Amygdala (tissue), 56 donors: ENCODE measurements at places on chromosomes 2 and 18.

DNA sequence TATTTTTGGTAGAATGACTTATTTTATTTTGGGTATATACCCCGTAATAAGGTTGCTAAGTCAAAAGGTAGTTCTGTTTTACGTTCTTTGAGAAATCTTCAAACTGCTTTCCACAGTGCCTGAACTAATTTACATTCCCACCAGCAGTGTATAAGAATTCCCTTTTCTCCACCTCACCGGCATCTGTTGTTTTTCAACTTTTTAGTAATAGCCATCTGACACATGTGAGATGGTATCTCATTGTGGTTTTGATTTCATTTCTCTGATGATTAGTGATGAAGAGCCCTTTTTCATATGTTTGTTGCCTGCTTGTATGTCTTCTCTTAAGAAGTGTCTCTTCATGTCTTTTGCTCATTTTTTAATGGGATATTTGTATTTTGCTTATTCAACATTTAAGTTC, 215.2 kb upstream of the TFPI start:
- no peak for DNase-seq

DNA sequence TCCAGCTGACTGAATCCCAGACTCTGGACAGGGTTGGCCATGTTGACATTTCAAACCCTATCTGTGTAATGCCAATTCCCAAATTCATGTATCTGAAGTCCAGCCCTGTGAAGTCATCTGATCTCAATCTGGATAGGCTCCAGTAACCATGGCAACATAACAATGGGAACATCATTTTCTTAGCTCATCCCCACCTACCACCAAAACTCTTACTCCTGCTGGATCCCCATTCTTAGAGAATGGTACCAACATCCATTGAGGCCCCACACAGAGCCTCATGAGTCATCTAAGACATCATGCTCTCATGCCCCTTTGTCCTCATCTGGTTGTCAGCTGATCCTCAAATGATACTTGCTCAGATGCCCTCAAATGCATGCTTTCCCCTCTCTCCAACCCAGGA, 58.9 kb upstream of the TEX51 start:
- no peak for DNase-seq

DNA sequence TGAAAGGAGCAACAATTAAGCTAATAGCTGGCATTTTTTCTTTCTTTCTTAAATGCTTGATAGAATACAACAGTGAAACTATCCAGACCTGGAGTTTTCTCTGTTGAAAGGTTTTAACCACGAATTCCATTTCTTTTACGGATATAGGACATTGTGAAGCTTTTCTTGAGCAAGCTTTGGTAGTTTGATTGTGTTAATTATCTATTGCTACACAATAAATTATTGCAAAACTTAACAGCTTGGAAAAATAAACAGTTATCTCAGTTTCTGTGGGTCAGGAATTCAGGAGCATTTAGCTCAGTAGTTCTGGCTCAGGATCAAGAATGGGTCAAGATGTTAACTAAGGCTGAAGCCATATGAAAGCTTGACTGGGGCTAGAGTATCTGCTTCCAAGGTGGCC, 11.7 kb downstream of the PHOSPHO2 start:
- no peak for DNase-seq

DNA sequence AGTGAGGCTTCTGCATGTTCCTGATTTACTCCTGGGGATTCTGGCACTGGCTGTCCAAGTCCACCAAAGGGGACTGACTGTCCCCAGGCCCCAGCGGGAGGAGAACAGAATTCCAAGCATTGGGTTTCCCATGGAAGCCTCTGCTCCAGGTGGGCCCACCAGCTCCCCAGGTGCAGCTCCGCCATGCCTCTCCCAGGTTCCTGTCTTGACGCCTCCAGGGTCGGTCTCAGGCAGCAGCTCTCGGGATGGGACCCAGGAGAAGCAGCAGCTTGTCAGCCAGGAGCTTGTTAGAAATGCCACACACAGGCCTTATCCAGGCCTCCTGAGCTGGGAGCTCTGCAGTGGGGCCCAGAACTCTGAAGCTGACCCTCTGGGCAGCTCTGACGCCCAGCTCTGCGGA, 47.9 kb downstream of the DCDC2C start:
- DNase-seq: no peak

- DNase-seq: no peak
These were observed 1499.0 kb upstream of the TMEFF2 start for GRCh38 chr2:193693758-193694157.

GRCh38 chr2:233010569-233011267, 2.3 kb downstream of the NGEF start:
- DNase-seq: no peak

GRCh38 chr2:59232394-59233165, 991.5 kb upstream of the FANCL start:
- no peak for DNase-seq

DNA sequence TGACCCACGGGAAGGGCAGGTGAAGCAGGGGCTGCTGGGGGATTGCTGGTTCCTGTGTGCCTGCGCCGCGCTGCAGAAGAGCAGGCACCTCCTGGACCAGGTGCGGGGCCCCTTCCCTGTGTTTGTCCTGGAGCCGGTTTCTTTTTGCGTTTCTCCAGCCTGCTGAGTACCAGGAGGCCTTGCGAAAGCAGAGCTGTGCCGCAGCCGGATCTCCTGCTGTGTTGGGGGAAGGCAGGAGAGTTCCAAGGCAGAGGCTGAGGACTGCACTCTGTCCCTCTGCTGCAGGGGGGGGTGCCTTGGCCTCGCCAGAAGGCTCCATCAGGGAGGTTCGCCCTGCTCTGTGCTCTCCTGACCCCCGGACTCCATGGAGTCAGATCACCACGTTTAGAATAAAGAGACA, 2.8 kb downstream of the CAPN10 start:
- DNase-seq: no peak

GRCh38 chr2:167293943-167294775, 405.9 kb downstream of the XIRP2 start:
- DNase-seq: peak; percentile 52

DNA sequence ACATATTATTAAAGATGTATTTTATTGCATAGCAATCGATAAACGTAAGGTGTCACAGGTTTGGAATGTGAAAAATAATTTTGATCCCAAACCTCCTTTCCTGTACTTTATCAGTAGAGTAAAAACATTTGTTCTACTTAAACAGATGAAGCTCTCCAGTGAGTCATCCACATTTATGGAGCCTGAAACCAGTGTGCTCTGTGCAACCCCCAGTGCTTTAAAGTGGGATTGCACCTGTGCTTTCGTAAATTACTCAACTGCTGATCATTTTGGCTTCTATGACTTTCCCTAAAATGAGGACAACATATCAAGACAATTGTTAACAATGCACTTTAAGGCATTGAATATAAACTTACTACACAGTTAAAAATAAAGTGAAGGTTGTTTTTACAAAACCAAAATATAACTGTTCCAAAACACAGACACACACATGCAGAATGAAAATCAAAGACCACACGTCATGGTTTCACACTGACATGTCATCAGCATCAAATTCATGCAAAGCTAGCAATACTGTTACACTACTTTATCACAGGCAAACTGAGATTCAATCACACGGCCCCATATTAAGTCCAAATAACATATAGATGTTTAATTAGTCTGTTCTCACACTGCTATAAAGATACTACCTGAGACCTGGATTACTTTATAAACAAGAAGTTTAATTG, 9.7 kb downstream of the TMEM18 start:
- DNase-seq: no peak

- DNase-seq: no peak
These were observed 72.1 kb upstream of the NOSTRIN start for GRCh38 chr2:168730344-168730743.

DNA sequence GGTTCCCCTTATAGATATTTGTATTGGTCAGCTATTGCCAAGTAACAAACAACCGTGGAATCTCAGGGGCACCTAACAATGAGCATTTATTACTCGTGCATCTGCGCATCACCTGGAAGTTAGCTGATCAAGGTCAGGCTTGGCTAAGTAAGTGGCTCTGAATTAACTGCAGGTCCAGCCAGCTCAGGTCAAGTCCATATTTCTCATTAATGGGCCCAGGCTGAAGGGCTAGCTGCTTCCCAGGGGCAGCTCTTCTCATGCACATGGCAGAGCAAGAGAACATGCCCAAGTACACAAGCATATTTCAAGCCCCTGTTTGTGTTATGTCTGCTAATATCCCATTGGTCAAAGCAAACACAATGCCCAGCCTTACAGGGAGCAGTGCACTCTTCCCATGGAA, 7.8 kb upstream of the DGUOK start:
- no peak for DNase-seq

DNA sequence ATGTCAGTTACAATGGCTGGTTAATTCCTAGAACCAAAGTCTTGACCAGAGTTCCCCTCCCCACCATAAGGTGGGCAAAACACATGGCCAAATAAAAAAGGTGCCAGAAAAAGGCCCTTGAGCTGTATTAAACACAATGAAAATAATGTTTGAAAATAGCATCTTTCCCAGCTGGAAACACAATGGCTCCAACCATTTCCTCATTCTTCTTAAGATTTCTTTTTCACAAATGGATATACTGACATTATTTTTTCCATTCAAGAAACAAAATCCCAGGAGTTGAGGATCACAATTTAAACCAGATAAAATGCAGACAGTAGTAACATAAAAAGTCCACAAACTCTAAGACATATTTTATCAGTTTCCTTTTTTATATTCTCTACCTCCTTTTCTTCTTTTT, 143.8 kb downstream of the EXOC6B start:
- DNase-seq: no peak

- DNase-seq: no peak
These were observed 20.2 kb upstream of the ACVR2A start for GRCh38 chr2:147824620-147825019.
